CD4-positive, alpha-beta T cell treated with Interleukin-21 for 1 hour (primary cell): ENCODE measurements at places on chromosomes 3 and 15.

DNA sequence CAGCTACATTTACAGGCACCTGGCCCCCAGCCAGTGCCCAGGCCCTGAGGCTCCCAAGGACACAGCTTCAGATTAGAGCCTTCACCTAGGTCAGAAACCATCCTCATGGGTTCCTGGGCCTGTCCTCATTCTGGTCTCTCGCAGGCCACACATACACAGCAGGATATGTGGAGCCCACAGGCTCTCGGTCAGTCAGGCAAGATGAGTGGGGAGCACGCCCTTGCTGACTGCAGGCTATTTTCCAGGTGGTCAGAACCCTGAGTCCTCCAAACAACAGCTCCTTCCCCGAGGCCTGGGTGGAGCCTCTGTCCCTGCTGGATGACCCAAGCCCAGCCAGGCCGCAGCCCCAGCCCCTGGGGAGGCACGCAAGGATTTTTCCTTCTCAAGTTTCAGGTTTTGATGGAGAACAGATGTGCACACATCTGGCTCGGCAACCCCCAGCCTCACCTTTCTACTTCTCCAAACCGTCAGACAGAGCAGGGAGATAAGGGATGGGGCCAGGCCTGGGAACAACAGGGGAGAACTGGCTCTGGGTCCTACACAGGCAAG, 1.6 kb downstream of the STRA6 start:
- DNase-seq, result no peak

GRCh38 chr3:14199641-14200040, 21.0 kb downstream of the LSM3 start:
- no peak for DNase-seq

GRCh38 chr3:40996382-40996781, 202.9 kb upstream of the CTNNB1 start:
- DNase-seq, result no peak

DNA sequence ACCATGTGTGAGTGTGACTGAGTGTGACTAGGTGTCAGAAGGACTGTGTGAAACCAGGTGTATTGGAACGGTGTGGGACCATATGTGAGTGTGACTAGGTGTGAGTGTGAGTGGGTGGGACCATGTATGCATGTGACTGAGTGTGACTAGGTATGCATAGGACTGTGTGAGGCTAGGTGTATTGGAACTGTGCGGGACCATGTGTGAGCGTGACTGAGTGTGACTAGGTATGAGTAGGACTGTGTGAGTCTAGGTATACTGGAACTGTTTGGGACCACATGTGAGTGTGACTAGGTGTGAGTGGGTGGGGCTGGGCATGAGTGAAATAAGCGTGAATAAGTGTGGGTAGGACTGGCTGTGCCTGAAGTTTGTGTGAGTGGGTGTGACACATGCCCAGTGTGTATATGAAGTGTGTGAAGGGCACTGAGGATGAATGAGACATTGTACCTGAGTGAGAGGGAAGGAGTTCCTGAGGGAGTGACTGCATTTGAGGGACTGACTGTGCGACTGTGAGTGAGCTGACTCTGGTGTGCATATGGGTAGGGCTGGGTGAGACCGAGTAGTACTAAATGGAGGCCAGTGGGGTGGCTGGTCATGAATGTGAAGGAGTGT, 247.0 kb upstream of the CCDC54 start:
- DNase-seq, result no peak

GRCh38 chr15:66661432-66662096, 40.5 kb upstream of the SMAD6 start:
- no peak for DNase-seq

GRCh38 chr3:72316501-72317279, 531.6 kb downstream of the SHQ1 start:
- no peak for DNase-seq

GRCh38 chr15:40338041-40338657, 2.6 kb downstream of the CCDC9B start:
- DNase-seq, result peak; percentile 79

- no peak for DNase-seq
Measured at GRCh38 chr15:38991126-38991525, 426.5 kb upstream of the RASGRP1 start.

DNA sequence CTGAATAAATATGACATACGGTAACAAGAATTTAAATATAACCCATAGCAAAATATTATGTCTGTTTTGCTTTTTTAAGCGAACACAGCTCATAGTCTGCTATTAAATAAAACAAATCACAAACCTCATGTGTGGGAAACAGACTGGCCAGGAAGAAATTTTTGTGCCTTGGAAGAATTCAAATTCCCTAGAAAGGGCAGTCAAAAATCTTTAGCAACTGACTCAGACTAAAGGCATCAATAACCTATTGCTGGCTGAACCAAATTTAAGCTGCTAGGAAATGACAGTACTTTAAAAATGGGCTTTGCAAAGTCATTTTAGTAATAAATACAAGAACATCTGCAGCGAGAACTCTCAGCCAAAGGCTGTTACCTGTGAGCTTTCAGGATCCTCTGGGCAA, 151.4 kb downstream of the PLD1 start:
- no peak for DNase-seq

DNA sequence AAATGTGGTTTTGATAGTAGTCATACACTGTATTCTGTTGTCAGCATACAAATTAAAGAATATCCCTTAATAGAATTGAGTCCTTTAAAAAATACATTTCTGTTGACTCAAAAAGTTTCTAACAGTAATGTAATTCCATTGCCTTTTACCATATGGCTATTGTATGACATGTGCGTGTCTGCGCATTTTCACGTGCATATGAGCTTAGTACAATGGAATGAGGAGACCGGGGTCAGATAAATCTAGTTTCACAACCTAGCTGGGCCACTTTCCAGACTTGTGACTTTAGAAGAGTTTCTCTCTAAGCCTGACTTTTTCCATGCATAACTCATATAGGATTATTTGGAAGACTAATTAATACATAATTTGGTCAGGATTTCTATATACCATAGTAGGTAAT, 38.7 kb downstream of the ZBTB38 start:
- no peak for DNase-seq

DNA sequence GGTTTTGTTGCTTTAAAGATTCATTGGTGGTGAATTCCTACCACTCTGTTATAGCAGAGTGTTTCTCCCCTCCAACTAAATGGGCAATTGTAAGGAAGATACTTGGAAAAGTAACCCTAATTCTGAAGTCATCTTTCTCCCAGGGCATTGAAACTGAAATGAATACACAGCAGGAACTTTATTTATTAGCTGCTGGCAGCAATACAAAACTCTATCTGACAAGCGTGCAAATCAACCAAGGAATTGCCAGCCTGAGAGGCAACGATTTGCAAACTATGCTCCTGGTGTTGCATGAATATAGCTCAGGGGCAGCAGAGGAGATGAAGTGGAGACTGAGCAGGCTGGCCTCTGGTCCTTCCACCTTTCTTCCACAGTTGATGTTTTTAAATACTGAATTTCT, 48.9 kb downstream of the CD200R1 start:
- DNase-seq, result no peak

DNA sequence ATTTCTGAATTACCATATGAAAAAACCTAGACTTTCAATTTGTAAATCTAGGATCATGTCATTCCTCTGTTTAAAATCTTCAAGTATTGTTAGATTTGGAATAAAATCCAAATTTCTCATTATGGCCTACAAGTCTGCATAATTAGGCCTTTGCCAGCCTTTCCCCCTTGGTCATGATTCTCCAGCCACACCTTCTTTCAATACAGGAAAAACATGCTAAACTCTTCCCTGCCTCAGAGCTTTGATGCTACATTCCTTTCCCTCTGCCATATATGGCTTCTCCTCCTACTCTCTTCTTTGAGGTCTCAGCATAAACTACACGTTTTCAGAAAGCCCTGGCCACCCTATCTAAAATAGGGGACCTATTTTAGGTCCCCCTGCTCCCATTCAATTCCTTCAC, 48.5 kb downstream of the TM6SF1 start:
- no peak for DNase-seq

- no peak for DNase-seq
Measured at GRCh38 chr3:54123776-54124196, 1.4 kb downstream of the CACNA2D3 start.

DNA sequence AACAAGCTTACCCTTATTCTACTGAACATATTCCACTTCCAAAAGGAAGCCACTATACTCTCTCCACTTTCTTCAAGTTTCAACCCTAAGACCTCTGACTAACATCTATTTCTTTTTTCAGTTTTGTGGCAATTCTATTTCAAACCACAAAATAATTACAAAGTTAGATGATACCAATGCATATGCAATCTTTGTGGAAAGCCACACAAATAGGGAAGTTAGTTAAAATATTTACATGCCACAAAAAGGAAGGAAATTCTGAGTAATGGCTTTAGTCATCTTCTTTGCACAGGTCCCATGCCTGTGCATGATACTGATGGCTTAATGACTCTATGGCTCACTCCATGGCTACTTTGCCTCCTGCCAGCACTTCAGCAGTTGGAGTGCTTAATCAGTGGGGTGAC, 57.0 kb upstream of the MCTP2 start:
- peak; percentile 1 for DNase-seq

- DNase-seq, result no peak
Measured at GRCh38 chr3:154023148-154023547, 98.0 kb upstream of the ARHGEF26 start.

- DNase-seq, result no peak
Measured at GRCh38 chr3:153246806-153247205, 84.8 kb downstream of the RAP2B start.

DNA sequence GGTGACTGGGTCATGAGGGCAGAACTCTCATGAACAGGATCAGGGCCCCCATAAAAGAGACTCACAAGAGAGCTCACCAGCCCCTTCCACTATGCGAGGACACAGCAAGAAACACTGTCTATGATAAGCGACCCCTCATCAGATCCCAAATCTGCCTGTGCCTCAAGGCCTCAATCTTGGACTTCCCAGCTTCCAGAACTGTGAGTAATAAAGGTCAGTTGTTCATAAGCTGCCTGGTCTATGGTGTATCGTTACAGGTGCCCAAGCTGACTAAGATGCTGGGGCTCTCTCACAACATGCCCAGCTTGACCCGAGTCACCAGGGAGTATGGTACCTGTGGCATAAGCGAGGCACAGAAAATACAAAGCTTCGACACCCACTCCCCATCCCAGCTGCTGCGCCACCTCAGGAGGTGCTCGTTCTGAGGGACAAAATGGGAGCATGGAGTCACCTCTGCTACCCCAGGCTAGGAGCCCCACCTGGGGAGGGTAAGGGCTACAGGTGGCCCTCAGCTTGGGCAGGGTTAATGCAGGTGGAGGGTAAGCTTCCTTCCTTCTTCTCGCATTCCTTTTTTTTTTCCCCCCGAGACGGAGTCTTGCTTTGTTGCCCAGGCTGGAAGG, 234.1 kb downstream of the ADAMTS17 start:
- DNase-seq, result no peak

DNA sequence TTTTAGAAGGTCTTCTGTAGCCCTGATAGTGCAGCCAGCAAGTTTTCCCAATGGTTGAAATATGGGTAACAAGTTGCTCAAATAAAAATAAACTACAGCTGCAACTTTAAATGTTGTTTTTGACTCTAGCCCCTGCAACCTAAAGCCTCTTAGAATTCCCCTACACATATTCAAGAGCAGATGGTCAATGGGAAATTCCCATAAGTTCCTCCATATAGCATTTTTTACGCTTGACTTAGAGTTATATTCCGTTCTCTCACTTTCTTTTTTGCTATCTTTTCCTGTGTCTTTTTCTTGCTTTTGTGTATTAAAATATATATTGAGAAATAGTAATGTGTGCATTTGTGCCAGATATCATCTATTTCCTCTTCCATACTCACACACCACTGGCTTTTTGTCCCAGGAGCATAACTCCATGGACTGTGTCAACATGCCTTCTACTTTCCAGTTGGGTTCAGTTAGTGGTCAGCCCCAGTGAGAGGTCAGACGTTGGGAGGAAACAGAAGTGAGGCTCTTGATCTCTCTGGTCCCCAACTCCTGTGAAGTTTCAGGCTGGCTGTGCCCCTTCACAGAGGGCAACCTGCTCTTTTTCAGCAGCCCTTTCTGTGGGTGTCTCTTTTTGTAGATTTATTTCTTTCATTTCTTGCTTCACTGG, 63.3 kb upstream of the TP63 start:
- no peak for DNase-seq

DNA sequence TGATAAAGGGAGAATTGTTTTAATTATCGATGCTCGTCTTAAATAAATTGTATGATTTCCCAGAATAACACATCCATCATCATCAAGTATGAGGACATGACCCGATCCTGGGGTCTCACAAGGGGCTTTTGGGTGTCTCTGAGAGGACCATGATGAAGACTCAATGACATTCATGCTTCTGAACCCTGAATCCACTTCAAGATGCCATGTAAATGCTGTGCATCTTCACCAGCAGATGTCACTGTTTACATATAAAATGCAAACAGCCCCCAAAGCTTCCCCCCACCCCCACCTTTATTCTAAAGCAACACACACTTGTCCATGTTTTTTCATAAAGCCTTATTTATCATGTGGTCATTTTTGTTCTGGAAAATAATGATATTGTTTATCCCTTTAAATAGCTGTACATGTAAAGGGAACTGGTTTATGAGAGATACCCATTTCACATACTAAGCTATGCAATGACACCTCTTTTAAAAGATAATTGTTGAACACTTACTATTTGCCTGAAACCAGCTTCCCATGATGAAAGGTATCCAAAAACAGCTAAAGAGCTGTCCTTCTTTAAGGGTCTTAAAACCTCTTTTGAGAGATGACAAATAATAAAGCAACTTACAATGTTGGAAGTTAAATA, 69.7 kb upstream of the UBE3A start:
- peak; percentile 11 for DNase-seq

- DNase-seq, result no peak
Measured at GRCh38 chr3:141104151-141104821, 53.1 kb downstream of the SPSB4 start.

GRCh38 chr3:114550165-114550564, 256.3 kb downstream of the TIGIT start:
- no peak for DNase-seq

GRCh38 chr3:122085673-122086072, 30.5 kb downstream of the CD86 start:
- no peak for DNase-seq

DNA sequence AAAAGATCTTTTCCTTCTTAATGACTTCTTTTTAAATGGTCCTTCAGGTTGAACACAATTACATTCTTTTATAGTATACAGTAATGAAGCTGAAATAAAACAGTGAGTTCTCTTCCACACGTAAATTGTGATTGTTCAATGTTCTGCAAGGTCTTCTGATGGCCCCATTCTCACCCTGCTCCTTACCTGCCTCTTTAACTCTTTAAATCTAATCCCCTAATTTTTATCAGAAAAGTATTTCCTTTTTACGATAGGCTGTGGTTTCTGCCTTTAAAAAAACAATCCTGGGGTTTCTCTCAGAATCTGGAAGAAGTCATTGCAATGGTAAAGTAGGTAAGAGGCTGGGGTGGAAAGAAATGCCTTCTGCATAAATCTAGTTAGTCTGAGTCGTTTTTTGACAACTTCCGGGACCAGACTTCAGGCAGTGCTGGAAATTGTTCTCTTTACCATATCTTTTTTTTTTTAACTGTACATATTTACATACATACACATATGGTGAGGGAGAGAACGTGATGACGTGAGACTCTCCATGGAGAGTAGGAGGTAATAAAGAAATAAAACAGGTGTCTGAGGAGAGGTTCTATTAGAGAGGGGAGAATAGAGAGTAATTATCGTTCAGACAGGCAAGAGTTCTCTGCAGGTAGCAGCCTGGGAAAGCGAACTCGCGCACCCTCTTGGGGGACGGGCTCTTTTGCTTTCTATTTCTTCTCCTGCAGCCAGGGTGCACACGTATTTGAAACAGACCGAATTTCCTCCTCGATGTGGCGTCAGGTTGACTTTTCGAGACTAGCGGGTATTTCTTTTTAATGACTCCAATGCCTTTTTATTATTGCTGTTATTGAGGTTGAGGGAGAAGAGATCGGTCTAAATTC, at the start of gene SIDT1:
SIDT1 (plus strand) TSS at position 730 of the 872 bp plus-strand sequence. CDS start 467 bp downstream, outside the sequence.
- DNase-seq, result peak; percentile 80
